ENCODE measurements at places on chromosomes 4 and X. TPM values are rescaled to one million over a fixed set of nuclear protein-coding genes. Genes with fewer than 3 reads are reported as not detected.

- DNase-seq: no peak
Observed at GRCh38 chrX:97372001-97372766, 488.5 kb downstream of the RPA4 start.

DNA sequence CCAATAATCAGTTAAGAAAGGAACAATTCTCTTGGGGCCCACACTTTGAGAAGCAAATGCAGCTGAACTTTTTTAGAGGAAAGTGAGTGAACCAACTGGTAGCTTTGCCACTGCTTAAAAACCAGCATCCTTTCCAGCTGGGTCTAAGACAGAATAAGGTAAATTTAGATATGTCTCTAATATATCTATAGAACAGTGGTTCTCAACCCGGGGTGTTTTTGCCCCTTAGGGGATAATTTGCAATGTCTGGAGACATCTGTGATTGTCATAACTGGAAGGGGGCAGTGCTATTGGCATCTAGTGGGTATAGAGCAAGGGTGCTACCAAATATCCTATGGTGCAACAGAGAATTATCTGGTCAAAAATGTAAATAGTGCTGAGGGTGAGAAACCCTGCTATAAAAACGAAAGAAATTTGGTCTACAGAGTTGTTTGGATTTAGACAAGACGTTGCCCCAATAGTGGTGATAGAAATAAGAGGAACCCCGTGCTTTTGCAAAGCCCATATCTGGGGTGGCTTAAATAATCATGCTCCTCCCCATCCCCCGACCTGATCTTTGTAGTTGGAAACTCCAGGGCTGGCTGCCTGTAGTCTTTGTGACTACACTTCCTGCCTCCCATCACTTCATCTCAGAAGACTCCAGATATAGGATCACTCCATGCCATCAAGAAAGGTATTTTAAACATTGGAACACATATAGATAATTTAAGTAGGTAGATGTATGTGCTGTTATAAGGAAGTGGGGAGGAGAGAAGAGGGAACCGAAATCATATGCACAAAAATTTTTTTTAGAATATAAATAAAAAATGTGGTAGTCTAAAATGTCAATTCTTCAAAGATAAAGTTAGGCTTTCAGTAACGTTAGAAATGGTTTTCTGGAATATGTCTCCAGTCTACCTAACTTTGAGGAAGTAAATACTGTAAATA, at the start of gene TLR7:
TLR7 (plus strand) TSS at position 622 of the 927 bp plus-strand sequence. CDS start 507 bp downstream, outside the sequence.
- no peak for DNase-seq

DNA sequence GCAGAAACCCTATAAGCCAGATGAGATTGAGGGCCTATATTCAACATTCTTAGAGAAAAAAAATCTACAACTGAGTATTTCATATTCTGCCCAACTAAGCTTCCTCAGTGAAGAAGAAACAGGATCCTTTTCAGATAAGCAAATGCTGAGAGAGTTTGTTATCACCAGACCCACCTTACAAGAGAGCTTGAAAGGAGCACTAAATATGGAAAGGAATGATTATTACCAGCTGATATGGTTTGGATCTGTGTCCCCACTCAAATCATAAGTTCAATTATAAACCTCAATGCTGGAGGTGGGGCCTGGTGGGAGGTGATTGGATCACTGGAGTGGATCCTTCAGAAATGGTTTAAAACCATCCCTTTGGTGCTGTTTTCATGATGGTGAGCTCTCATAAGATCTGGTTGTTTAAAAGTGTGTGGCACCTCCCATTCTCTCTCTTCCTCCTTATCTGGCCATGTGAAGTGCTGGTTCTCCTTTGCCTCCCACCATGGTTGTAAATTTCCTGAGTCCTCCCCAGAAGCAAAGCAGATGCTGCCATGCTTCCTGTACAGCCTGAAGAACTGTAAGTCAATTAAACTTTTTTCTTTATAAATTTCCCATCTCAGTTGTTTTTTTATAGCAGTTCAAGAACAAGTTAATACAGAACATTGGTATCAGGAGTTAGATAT, 144.2 kb downstream of the MSN start:
- DNase-seq: no peak

DNA sequence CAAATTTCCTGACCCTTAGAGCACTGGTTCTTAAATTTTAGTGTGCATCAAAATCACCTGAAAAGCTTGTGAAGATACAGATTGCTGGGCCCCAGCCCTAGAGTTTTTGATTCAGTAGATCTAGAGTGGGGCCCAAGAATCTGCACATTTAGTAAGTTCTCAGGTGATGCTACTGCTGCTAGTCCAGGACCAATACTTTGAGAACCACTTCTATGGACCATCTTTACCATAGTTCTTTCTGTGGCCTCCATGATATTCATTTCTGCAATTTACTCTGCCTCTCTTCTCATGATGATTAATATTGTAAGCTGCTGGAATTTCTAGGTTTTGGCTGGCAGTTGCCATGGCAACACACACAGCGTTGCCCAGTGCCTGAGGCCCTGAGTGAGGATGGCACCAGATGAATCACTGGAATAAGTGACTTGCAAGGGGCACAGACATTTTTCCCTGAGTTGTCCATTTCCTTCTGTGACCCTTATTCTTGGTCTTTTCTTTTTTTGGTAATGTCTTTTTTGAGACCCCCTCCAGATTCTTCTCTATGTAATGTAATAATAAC, 83.6 kb downstream of the PPP1R2C start:
- peak; percentile 1 for DNase-seq

DNA sequence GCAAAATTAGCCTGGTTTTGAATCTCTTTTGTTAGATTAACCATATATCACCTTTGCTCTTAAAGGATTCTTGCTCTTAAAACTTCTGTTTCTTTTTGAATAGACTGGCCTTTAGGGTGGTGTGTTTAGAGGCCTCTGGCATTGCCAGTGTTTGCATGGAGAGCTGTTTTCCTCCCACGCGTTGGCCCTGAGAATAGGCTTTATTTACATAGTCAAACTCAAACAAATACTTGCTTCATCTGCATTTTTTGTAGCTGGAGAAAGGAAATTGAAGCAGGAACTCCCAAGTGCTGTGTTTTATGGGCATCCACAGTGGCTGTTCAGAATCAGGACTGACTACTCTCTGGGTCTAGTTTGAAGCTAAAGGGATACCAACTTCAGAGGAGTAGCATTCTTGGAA, 2.7 kb downstream of the SHROOM2 start:
- DNase-seq: no peak

DNA sequence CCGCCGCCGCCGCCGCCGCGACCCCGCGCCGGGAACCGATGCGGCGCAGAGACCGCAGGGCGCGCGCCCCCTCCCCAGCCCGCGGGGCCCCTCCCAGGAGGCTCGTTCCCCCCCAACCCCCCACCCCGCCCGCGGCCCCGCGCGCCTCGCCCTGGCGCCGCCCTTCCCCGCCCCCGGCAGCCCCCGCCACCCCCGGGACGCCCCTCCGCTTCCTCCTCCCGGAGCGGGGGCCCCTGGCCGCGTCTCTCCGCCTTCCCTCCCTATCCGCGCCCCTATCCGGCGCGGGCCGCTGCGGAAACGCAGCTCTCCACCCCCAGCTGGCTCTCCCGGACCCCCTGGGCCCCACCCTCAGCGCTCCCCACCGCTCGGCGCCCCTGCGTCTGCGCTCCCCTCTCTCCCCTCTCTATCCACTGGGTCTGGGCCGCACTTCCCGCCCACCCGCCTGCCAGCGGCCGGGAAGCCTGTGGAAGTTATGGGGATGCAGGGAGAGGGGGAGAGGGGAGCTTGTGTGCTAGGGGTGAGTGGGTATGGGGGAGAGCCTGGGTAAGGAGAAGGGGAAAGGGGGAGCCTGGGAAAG, at the start of gene TMEM271:
TMEM271 (minus strand) TSS at position 51 of the 577 bp plus-strand sequence. CDS start 233 bp downstream, outside the sequence.
- DNase-seq: no peak

DNA sequence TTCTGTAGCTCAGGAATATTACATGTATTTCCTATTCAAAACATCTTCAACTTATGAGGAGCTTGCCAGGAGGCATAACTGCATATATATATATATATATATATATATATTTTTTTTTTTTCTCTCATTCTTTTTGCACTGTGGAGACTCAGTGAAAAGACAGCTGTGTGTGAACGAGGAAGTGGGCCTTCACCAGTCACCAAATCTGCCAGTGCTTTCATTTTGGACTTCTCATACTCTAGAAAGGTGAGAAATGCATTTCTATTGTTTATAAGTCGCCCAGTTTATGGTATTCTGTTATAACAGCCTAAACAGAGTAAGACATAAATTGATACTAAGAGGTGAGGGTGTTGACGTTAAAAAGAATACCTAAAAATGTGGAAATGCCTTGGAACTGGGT, 710.6 kb downstream of the TRAM1L1 start:
- no peak for DNase-seq

DNA sequence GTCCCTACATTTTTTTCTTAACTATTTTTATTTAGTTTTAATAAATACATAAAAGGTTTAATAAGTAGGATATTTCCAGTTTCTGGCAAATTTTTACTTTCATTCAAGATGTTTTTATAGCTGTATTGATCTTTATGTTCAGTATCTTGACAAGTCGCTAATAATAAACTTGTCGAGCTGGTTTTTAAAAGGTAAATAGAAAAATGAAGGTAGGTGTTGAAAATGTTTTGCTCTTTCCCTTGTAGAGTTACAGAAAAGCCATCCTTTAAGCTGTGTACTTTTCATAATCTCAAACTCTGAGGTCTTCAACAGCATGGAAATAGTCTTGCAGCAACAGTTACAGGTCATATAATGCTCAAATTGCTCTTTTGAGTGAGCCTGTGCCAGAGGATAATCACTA, 52.6 kb downstream of the RS1 start:
- DNase-seq: no peak

GRCh38 chr4:116015062-116015461, 901.6 kb upstream of the NDST4 start:
- no peak for DNase-seq

DNA sequence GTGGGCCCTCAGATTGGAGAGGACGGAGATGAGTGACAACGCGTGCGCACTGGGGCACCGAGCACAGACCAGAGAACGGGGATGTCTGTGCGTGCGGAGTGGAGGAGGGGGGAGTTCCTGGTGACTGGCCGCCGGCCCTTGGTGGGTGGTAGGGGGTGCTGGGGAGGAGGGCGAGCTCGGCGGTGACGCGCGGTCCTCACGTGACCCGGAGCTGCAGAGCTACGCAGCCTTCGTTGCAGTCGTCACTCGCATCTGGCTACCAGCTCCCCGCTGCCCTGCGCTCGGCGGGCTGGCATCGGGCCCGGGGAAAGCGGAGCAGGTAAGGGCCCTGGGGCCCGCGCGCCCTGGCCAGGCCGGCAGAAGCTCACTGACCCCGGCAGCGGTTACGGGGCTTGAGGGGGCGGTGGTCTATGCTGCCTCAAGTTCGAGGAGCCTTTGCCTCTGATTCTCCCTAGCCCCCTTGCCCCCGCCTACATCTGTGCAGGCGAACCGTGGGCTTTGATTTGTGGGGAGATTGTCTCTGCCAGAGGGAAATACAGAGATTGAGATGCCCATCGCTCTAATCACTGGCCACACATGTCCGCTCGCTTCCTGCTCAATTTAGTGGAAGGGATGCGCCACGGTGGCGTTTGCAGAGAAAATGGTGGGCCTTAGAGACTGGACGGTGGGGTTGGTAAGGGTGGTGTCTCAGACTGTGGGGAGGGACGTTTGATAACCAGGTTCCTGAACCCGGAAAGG, at the start of gene ARMCX4:
ARMCX4 (plus strand) TSS at position 245 of the 738 bp plus-strand sequence. CDS start 3,134 bp downstream, outside the sequence.
- DNase-seq: peak; percentile 50

USP17L19 gene
- total RNA-seq: not detected

SOWAHB gene
- total RNA-seq: not detected

ARHGAP36 gene
- not detected for total RNA-seq

Data from activated T-cell treated with anti-CD3 and anti-CD28 coated beads, Interleukin-2, amount 50 U/mL, for 72 hours (primary cell).